Hematopoietic multipotent progenitor cell treated with erythropoietin and hydrocortisone succinate and interleukin-3 and kit ligand, for 8 days (in vitro differentiated cells): ENCODE measurements at places on chromosomes 3 and 15.

GRCh38 chr3:20125897-20126296 is 60.1 kb downstream of the SGO1 start:
- no peak for DNase-seq

DNA sequence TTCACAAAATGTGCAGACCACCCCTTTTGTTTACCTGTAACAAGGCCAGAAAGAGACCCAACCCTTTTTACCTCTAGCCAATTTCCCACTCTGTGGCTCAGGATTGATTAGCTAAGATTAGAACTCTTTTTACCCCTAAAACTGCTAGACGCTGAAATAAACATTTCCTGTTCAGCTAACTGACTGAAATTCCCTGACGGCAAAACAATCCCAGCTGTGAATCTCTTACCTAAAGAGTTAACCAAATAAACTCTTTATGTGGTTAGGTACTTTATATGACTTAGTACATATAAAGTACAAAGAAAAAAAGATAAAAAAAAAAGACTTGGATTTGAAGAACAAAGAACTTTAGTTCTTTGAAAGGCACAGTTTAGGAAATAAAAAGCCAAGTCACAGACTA is 988.7 kb downstream of the FHIT start:
- DNase-seq = no peak

DNA sequence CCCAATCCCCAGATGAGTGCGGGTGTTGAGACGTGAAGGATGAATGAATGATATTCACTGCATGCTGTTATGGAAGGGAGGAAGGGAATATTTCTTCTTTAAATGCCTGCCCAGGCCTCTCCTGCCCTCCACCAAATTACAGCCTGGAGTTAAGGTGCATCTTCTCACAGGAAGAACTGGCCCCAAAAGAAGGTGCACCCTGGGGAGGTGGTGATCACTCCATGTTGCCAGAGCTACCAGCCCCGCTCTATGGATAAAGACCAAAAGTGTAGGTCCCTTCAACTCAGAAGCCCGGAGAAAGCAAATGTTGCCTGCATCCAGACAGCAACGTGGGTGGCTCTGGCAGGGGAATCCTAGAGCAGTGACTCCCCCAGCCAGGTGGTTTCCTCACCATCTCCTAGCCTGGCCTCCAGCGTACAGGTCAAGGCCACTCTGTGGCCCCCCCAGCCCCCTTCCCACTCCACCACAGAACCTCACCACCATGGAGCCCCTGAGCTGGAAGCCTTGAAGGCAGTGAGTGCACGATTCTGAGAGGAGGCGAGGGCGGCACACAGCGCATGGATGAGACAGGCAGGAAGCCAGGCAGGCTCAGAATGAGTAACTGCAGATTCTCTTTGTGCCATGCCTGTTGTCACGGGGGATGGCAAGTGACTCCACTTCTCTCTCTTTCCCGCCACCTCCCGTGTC is 3.5 kb upstream of the VIPR1 start:
- no peak for DNase-seq

- no peak for DNase-seq
These were observed 162.8 kb downstream of the SMAD6 start for GRCh38 chr15:66864871-66865281.
